ENCODE measurements at places on chromosomes 7 and 10. TPM values are rescaled to one million over a fixed set of nuclear protein-coding genes. Genes with fewer than 3 reads are reported as not detected.

The ASIC3 gene
- 2.5 TPM for total RNA-seq

DNA sequence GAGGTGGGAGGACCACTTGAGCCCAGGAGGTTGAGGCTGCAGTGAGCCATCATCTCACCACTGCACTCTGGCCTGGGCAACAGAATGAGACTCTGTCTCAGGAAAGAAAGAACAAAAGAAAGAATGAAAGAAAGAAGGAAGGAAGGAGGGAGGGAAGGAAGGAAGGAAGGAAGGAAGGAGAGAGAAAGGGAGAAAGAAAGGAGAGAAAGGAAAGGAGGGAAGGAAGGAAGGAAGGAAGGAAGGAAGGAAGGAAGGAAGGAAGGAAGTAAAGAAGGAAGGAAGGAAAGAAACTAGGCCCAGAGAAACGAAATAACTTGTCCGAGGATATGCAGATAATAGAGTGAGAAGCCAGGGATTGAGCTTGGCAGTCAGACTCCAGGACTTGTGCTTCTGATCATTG lies 102.1 kb downstream of the SKIDA1 start:
- no peaks in the 10 kb centered on the region for H3K27me3 ChIP-seq
- no peaks in the 10 kb centered on the region for H3K36me3 ChIP-seq
- H3K4me3 ChIP-seq = no peak overlapping the region
- no peak overlapping the region for H3K27ac ChIP-seq

- DNase-seq = no peak
- H3K4me1 ChIP-seq = peaks cover 6% of the 10 kb centered on the region
- H3K27ac ChIP-seq = peak overlapping the region; percentile 81
- no peaks in the 10 kb centered on the region for H3K36me3 ChIP-seq
- H3K4me3 ChIP-seq = peak overlapping the region; percentile 92
- no peaks in the 10 kb centered on the region for H3K27me3 ChIP-seq
Observed at GRCh38 chr10:132332433-132332754, 401 bp downstream of the LRRC27 start.

DNA sequence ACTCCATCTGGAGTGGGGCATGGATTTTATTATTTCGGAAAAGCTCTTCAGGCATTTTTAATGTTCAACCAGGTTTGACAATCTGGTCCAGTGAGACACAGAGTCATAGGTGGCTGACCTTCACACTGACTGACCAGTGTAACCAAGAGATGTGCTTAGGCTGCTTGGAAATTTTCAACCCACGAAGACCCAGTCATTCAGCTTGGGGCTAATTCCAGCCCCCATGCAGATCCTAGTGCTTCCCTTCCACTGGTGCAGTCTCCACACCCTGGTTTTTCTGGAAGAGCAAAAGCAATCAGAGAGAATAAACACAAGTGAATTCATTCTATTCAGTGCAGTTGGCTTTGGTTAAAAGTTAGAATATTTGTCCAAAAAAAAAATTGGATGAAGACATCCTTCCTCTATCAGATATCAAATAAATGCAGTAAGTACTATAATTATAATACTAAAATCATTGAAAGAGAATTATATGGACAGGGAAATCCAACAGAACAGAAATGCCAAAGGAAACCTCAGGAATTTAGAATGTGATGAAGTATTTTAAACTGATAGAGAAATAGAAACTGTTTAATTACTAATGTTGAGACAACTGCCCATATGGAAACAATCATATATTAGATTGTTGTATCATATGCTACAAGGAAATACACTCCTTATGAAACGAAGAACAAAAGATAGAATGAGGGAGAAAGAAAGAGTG lies 178.0 kb downstream of the NPSR1 start:
- H3K4me3 ChIP-seq = no peak overlapping the region
- no peaks in the 10 kb centered on the region for H3K36me3 ChIP-seq
- no peak for DNase-seq
- H3K27ac ChIP-seq = no peak overlapping the region
- H3K27me3 ChIP-seq = no peaks in the 10 kb centered on the region

The SH2D4B gene
- not detected for total RNA-seq

The ELOVL3 gene
- not detected for total RNA-seq

The SFMBT2 gene
- total RNA-seq = 4.8 TPM

- no peak for DNase-seq
- no peaks in the 10 kb centered on the region for H3K27me3 ChIP-seq
- no peaks in the 10 kb centered on the region for H3K4me1 ChIP-seq
Observed at GRCh38 chr10:94098896-94099295, 105.2 kb downstream of the PLCE1 start.

- no peaks in the 10 kb centered on the region for H3K4me1 ChIP-seq
- H3K27me3 ChIP-seq = no peaks in the 10 kb centered on the region
- H3K36me3 ChIP-seq = no peaks in the 10 kb centered on the region
Observed at GRCh38 chr10:132264306-132264950, 43.3 kb downstream of the STK32C start.

- H3K27me3 ChIP-seq = no peaks in the 10 kb centered on the region
- DNase-seq = no peak
- peaks cover 5% of the 10 kb centered on the region for H3K4me1 ChIP-seq
- no peaks in the 10 kb centered on the region for H3K36me3 ChIP-seq
- no peak overlapping the region for H3K4me3 ChIP-seq
Observed at GRCh38 chr10:129854796-129855705, 109.0 kb downstream of the EBF3 start.

Measured in Peyer's patch (tissue), 4 donors.